ENCODE measurements at places on chromosomes 16 and 17.

DNA sequence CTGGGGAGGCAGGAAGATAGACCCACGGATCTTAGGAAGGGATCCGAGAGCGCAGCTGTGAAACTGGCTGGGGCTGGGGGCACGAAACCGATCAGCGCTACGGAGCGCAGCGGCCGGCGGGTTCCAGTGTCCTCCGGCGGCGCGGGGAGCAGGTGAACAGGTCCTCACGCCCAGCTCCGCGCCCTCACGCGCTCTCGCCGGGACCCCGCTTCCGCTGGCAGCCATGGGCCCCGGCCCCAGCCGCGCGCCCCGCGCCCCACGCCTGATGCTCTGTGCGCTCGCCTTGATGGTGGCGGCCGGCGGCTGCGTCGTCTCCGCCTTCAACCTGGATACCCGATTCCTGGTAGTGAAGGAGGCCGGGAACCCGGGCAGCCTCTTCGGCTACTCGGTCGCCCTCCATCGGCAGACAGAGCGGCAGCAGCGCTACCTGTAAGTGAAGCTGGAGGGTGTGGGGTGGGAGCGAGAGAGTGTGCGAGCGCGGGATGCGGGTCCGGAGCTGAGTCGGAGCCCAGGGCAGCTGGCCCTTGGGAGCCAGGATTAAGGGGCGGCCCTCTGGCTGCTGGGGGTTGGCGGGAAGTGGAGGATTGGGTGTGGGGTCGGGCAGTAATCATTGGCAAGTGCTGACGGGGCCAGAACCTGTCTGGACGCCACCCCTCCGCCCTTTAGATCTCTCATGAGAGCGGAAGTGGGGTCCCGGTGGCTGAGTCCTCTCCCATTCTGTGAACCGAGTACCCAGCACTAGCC lies 479 bp downstream of the ITGA3 start:
- DNase-seq, result no peak

- DNase-seq, result no peak
Observed at GRCh38 chr17:40355123-40355803, 9.3 kb downstream of the GJD3 start.

GRCh38 chr17:48753794-48754499 lies 25.4 kb upstream of the HOXB13 start:
- peak; percentile 35 for DNase-seq

DNA sequence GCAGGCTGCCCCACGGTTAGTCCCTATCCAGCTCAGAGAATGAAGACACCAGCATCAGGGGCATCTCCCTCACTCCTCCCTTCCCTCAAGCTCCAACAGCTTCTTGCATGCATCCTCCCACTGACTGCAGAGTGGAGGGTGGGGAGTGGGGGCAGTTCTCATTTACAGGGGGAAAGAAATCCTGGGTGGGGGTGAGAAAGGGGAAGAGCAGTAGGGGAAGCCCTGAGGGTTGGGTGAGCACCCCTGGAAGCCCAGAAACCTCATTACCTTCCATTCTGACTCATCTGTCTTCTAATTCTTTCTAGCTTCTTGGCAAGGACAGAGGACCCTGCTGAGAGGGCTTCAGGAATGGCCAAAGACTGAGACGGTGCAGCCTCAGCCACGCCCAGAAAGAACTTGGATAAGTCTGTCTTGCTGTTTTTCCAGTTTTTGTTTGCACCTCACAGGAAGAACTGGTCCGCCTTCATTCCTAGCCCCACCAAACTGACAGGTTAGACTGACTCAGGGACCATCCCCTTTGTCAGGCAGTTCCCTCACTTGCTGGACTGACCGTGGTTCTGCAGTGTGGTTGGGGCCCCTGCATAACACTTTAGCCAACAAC lies 52.5 kb upstream of the WSB1 start:
- peak; percentile 45 for DNase-seq

DNA sequence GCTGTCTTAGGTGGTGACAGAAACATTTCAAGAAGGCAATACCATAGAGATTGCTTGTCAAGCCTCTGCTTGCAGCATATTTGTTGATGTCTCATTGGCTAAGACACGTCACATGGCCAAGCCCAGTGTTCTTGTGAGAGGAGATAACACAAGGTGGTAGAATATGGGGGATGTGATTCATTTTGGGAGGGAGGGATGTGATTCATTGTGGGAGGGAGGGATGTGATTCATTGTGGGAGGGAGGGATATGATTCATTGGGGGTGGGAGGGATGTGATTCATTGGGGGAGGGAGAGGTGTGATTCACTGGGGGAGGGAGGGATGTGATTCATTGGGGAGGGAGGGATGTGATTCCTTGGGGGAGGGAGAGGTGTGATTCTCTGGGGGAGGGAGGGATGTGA lies 470.5 kb upstream of the SALL1 start:
- DNase-seq, result peak; percentile 18

DNA sequence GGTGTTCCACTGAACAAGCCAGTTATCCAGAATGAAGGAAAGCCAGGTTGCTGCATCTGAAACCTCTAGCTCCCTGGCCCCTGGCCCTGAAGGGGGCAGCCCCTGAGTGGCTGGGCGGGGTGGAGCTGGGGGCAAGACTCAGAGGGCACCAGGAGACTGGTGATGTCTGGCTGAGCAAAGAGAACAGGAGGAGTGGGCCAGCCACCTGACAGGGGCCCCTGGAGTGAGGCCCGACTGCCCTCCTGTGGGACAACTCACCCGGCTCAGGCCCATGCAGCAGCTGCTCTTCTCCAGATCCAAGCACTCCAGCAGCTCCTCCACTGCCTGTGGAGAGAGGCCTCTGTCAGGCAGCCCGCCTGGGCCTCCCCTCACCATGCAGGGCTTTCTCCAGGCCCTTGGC lies 60.4 kb downstream of the PIPOX start:
- no peak for DNase-seq

DNA sequence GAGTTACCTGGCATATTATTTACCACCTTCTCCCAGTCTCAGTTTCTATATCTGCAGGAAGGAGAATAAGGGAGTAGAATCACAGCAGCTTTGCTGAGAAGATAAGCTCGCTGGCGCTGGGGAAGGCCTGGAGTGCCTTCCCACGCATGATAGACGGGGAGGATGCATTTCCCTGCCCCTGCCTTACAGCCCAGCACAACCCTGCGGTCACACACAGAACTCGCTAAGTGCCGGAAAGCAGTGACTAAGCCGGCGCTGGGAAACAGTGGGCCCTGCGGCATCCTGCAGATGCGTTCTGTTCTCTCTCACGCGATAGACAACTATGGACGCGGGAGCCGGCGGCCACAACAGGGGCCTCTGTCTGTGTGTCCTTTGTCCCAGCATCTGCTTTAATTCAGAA lies 4.8 kb downstream of the CA5A start:
- no peak for DNase-seq

DNA sequence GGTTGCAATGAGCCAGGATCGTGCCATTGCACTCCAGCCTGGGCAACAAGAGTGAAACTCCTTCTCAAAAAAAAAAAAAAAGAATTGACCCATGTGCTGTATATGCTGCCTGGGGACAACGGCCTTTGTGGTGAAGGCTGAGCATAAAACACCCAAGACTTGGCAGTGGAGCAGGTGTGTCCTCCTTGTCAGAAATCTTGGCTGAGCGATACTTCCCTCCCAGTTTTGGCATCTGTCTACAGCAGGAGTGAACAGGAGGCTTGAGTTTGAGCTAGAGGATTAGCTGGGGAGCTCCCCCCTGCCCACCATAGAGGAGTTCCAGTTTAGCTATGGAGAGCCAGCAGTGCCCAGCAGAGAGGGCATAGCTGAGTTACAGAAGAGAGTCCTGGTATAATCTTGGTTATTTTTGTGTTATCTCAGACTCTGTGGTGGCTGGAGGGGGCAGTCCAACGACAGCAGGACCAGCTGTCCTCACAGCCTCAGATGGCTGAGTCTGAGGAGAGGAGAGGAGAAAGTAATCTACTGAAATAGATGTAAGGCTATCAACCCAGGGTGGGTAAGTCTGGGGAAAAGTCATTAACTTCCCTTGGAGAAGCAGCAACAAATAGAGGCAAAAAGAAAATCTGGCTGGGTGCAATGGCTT lies 18.4 kb downstream of the SP2 start:
- DNase-seq, result no peak

GRCh38 chr17:4947010-4947410 lies 1.3 kb downstream of the PFN1 start:
- no peak for DNase-seq

DNA sequence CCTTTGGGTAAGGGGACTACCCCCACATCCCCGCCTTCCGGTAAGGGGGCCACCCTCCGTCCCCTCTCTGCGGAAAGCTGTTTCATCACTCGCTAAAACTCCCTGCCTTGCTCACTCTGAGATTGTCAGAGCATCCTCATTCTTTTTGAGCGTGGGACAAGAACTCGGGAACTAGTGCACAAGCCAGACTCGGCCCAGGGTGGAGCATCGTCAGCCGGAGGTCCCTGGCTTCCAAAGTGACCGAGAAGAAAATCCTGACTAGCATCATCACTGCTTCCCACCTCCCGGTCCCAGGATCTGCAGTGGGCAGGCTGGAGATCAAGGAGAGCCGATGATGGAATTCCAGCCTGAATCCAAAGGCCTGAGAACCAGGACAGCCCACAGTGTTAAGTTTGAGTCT lies 380.3 kb downstream of the SEC14L1 start:
- no peak for DNase-seq

DNA sequence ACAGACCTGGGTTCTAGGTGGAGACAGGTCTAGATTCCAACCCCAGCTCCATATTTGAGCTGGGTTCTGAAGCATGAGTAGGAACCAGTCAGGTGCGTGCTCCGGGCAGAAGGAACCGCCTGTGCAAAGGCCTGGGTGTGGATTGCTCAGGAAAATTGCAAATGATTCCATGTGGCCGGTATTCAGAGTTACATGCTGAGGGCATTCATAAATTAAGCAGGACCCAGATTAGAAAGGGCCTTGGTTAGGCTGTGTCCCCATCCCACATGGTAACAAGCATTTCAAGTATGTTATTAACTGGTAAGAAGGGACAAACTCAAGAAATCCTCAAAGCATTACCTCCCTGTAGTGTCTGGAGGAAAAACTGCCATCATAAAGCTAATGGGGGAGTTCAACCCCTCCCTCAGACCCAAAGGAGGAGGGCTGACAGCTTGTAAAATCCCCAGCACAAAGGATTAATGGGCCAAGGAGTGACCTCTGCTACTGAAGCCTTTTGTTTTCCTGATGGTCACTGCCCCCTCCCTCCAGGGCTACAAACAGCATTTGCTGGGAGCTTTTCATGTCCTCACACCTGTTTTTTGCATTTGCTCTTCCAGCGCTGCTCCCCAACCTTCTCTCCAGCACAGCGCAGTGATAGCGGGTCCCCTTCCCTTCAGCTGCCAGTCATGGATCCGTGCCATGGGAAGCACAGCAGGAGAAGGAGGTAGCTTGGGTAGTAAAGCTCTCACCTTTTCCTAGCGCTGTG lies 218.0 kb downstream of the C16orf95 start:
- no peak for DNase-seq

- DNase-seq, result peak; percentile 61
Observed at GRCh38 chr16:31696968-31697743, 169.5 kb downstream of the AHSP start.

DNA sequence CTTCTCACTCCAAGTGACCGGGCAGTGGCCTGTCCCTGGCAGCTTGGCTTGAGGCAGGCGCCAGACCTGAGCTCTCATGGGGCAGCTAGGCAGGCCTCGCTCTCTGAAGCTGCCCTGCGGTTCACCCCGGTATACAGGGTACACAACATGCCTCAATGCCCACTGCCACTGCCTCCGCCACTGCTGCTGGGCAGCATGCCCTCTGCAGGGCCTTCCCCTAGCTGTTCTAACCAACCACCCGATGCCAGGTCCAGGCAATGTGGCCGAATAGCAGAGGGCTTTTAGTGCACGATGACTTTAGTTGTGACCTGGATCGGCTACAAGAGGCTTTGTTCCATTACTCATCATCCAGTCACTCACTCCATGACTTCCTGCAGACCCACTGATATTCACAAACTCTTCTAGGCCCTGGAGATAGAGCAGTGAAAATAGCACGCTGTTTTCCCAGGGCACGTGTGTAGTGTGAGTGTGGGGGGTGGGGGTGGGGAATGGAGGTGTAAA lies 19.7 kb downstream of the CDC42EP4 start:
- peak; percentile 98 for DNase-seq

DNA sequence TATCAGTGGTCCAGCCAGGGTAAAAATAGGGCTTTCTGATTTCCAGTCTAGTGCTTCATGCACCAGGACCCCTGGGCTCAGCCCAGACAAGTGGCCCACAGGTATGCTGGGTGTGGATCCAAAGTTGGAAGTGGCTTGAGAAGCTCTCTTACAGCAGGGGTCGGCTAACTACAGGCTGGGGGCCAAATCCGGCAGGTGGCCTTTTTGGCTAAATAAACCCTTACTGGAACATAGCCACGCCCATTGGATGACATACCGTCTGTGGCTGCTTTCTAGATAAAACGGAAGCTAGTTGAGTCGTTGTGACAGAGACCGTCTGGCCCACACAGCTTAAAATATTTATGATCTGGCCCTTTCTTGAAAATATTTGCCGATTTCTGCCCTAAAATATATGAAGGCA lies 119.0 kb upstream of the CDC42EP4 start:
- DNase-seq, result no peak

GRCh38 chr16:83661656-83662055 lies 146.1 kb upstream of the HSBP1 start:
- DNase-seq, result peak; percentile 32

GRCh38 chr17:51056813-51057510 lies 63.7 kb downstream of the SPAG9 start:
- DNase-seq, result peak; percentile 89

DNA sequence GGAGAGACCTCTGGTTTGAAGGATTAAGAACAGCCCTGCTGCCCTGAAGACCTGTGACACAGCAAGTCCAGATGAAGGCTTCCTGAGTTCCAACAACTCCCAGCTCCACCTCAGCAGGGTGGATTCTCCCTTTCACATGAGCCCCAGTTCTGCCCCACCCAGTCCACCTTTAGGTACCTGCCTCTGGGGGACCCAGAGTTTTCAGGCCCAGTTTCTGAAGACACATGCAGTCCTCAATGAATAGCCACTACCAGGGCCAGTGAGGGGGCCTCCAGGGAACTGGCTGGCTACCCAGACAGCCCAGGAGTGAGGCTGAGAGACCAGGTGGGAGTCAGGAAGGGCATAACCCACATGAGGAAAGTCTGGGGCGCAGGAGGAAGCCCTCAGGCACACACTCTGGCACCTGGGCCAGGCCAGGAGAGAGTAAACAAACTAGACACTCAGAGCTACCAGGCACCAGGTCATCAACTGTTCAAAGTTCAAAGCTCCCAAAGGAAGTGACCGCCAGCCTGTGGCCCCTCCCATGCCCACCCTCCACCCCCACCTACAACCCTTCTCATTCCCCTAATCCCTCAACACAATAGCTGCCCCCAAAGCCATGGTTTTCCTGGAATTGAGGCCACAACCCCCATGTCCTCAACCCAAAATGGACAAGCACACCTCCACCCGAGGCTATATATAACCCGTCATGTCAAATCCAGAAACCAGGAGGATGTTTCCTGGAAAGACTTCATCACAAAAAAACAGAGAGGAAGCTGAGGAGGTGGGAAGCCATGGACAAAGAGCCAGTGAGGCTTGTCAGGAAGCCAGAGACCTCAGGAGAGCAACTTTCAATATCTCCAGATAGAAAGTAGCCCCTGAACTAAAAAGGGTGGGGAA lies 2.1 kb downstream of the MYO18A start:
- DNase-seq, result peak; percentile 34

DNA sequence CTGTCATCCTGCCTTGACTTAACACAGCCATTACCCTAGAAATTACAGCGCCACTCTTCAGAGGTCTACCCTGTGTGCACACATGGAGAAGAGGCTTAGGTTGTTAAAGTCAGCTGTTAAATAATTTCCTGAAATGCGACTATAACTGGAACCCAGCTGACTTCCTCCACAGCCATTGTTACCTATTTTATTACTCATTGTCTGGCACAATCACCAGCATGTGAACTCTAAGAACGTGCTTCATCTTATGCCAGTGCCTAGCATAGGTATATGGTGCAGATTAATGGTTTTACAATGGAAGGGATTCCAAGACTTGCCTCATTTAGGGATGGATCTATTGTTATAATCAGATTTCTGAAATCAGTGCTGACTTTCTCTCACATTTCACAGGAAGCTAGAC lies 11.9 kb downstream of the RDM1 start:
- DNase-seq, result no peak

Data from renal cortical epithelial cell (primary cell).